ENCODE measurements at places on chromosomes 16 and 17.

DNA sequence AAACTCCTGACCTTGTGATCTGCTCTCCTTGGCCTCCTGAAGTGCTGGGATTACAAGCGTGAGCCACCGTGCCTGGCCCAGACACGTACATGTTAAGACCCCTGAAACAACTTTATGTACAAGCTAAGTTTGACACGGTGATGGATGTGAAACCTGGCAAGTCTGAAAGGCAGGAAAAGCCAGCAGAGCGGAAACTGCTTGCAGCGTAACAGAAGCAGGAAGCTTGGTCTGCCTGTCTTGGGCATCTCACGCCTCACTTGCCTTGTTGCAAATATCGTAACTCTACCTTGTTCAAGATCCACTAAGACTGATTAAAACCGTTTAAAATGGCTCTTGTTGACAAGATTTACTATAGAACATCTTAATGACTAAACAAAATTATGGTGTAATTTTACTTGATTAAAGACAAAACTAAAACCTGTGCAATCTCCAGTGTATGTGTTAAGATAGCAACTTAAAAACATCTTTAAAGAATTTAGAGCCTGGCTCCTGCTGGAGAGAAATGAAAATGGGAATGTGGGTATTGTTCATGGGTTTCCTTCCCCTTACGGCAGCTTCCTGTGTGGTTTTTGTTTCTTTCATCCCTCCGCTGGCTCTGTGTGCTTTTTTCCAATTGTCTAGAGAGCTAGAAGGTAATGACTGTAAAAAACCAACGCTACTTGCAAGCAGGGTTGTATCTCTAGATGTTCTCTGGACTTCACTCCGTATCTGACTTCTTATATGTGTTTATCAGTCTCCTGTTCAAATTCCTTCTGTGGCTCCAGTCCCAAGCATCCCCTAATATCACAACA, 477.6 kb downstream of the XYLT1 start:
- peak; percentile 7 for DNase-seq

DNA sequence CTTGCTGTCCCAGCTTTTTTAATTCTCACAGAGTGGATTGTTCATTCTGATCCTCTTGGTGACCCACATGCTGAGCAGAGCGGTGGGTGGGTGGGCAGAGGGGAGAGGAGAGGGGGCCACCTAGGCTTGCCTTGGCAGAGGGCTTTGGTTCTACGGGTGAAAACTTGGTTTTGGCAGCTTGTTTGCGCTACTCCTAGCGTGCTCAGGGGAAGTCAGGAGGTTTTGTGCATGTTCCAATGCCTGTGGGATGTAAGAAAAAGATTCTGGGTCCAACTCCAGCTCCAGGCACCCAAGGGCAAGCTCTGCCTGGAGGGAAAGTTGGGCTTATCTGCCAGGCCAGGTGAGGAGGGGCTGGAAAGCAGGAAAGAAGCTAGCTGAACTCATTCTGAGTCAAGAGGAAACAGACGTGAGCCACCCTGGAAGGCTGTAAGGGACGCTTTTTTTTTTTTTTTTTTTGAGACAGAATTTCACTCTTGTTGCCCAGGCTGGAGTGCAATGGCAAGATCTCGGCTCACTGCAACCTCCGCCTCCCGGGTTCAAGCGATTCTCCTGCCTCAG, 169.1 kb downstream of the WSCD1 start:
- no peak for DNase-seq

DNA sequence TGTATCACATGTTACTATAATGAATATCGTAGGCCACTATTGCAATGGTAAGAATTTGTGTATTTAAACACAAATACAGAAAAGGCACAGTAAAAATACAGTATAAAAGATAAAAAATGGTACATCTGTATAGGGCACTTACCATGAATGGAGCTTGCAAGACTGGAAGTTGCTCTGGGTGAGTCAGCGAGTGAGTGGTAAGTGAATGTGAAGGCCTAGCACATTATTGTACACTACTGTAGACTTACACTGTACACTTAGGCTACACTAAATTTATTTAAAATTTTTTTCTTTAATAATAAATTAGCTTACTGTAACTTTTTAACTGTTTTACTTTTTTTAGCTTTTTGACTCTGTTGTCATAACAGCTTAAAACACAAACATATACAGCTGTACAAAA, 42.5 kb downstream of the AKAP10 start:
- DNase-seq, result no peak

DNA sequence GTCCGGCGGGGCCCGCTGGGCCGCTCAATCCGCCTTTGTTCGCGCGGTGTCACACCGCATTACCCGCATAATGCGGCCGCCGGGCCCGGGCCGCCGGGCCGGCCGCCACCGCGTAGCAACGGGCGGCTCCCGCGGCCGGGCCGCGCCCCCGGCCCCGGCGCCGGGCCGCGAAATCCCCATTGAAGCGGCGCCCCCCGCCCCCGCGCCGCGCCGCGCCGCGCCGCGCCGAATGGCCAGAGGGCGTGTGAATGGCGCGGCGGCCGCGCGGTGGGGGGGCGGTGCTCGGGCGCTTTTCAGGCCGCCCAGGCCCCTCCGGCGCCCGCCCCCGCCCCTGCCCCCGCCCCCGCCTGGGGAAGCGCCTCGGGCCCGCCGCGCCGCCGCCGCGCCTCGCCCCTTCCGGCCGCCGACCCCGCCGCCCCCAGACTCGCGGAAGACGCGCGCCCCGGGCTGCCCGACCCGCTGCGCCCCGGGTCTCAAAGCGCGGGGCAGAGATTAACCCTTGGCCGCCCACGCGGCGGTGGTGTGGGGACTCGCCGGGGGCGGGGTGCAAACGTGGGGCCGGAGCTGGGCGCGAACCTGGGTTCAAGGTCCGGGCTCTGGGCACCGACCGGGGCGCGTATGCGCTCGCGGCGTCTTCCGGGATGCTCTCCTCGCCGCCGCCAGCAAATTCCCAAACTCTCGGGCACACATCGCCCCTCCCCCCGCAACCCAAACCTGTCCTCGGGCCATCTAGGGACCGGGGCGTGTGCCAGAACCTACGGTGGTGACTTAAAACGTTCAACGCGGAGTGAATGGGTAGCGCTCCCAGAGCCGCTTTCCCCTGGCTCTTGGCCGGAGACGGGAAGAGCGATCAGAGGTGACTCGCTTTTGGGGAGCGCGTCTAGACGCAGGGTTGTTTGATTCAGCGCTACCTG, 46.7 kb downstream of the WNT3 start:
- DNase-seq, result no peak

GRCh38 chr17:45233423-45233924, 11.8 kb downstream of the FMNL1 start:
- no peak for DNase-seq

GRCh38 chr16:51440131-51440889, 289.2 kb upstream of the SALL1 start:
- no peak for DNase-seq

- no peak for DNase-seq
Measured at GRCh38 chr17:33522623-33523022, 229.5 kb upstream of the ASIC2 start.

DNA sequence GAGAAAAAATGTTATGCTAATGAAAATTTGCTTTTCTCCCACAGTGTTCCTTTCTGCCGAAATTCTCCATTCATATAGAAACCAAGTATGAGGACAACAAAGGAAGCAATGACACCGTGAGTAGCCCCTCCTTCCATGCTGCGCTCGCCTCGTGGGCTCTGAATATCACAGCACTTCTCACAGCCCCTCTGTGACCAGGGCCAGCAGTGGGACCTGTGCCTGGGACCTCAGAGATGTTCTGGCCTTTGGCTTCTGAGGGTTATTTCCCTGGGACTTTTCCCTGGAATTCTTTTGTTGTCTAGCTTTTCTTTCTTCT, 139.6 kb upstream of the NOL11 start:
- no peak for DNase-seq

DNA sequence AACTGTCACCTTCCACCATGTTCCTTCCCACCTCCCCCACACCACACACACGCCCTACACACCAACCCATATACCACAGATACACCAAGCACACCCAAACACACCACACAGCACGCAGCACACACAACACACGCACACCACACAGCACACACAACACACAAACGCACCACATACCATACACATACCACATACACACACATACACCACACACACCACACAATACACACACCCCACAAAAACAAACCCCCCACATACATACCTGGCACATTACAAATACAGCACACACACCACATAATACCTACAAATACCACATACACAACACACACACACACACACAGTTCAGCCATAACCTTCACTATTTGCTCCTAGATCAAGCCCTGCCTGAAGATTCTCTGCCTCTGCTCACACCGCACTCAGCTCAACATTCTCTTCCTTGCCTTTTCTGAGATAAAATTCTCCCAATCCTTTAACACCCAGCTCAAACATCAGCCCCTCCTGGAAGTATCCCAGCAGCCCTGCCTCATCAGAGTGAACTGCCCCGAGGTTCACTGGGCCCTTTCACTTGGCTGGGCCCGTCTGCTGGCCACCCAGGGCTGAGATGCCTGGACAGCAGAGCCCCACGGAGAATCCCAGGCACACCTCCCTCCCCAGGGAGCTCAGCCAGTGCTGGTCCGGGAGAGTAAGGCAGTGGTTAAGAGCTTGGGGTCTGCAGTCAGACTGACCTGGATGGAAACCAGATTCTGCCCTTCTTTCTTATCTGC, 31.9 kb upstream of the CPNE2 start:
- DNase-seq, result no peak

- no peak for DNase-seq
Measured at GRCh38 chr16:84749815-84750214, 50.0 kb downstream of the USP10 start.

GRCh38 chr17:82862737-82863382, 23.0 kb upstream of the ZNF750 start:
- no peak for DNase-seq

DNA sequence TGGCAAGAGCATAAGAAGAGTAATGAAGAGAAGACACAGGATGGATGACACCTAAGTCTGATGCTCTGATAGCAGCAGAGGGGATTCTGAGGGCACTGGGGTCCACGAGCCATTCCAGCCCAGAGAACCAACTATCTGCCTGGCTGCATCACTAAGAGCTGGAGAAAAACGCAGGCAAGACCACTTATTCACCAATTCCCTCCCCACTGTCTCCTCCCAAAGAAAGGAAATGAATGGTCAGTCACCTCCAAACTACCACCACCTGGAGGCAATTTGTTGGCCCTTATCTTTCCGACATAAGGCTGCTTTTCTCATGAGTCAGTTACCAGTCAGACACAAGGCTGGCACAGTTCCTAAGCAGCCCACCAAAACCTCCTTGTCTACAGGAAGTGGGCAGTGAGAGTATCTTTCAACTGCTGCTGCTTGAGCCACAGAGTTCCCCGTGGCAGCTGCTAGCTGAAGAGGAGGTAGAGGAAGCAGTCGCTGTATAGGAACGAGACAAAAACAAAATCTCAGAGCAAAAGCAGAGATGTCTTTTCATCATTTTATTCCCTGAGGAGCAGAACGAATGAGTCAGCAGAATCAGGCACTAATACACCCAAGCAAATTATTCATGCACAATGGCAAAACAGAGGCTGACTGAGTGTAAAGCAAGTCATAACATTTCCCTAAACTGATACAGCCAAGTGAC, 111.1 kb downstream of the SMG6 start:
- peak; percentile 54 for DNase-seq

- peak; percentile 30 for DNase-seq
Measured at GRCh38 chr16:53509906-53510703, 7.1 kb upstream of the AKTIP start.

DNA sequence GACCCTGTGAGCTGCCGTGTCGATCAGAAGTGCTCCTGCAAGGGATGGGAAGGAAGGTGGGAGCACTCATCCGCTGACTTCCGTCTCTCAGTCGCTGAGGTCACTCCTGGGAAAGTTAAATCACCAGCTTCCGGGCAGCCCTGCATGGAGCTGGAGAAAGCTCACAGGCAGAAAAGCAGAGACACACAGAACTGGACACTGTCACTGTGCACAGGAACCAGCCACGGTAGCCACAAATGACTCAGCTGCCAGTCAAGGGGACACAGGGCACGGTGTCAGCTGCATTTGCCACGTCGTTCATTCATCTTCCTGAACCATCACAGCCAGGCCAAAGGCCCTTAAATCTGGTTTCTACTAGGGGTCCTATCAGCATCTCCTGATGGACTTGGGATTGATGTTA, 226.4 kb upstream of the PSMD7 start:
- no peak for DNase-seq

DNA sequence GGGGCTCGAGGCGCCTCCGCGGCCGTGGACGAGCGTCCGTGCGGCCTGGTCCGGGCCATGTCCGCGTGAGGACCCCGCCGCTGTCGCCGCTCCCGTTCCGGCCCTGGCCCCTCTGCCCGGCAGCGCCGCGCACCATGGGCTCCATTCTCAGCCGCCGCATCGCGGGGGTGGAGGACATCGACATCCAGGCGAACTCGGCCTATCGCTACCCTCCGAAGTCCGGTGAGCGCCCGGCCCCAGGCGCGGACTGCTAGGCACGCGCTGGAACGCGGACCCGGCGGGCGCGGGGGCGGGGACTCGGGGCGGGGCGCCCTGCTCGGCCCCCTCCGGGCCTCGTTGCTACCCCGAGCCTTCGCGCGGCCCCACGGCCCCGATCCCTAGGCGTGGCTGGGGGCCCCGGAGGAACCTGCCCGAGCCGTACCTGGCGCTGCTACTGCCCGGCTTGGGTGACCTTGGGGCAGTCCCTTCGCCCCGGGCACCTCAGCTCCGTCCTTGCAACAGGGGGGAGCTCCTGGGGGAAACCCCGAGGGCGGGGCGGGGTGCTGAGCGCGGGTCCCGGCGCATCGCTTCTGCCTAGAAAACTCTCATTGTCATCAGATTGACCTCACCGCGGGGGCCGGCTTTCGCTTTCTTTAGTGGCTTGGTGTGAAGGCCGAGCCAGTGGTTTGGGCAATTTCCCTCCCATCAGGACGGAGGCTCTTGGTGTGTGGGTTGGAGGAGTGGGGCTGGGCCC, 367 bp downstream of the MGRN1 start:
- peak; percentile 50 for DNase-seq

DNA sequence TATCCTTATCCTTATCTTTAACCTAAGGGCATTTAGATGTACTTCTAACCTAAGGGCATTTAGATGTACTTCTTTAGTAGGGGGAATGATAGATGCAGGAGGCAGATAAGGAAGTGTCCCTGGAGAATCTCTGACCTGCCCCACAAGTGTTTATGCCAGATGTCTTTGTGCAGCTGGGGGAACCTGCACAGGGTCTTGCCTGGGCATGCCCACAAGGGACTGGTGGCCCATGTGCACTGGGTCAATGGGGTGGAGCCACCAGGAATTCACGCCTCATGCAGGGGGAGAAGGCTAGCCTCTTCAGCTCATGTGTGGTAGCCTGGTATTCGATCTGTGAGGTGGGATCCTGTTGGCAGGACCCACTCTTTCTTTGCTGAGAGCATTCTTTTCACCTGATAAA, 38.0 kb downstream of the CA10 start:
- no peak for DNase-seq

DNA sequence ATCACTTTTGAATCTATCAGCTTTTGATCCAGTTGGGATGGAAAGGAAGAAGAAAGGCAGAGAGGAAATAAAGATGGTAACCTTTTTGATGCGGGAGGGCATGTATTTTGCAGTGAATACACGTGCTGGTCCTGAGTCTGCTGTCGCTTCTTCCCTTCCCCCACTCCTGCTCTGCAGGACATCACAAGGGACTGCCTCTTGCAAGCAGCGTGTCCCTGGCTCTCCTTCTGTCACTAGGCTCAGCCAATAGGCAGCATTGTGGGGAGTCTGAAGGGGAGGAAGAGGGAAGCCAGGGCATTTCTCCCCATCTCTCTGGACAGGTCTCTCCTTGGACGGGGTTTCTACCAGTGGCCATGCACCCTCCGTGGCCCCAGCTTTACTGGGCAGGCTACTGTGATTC, 15.7 kb upstream of the WFDC1 start:
- no peak for DNase-seq

All from CD4-positive, alpha-beta T cell (primary cell).